ENCODE measurements at places on chromosomes 16 and 17.
A peak's percentile ranks its signal among the peaks of the same experiment; 100 is the strongest.

DNA sequence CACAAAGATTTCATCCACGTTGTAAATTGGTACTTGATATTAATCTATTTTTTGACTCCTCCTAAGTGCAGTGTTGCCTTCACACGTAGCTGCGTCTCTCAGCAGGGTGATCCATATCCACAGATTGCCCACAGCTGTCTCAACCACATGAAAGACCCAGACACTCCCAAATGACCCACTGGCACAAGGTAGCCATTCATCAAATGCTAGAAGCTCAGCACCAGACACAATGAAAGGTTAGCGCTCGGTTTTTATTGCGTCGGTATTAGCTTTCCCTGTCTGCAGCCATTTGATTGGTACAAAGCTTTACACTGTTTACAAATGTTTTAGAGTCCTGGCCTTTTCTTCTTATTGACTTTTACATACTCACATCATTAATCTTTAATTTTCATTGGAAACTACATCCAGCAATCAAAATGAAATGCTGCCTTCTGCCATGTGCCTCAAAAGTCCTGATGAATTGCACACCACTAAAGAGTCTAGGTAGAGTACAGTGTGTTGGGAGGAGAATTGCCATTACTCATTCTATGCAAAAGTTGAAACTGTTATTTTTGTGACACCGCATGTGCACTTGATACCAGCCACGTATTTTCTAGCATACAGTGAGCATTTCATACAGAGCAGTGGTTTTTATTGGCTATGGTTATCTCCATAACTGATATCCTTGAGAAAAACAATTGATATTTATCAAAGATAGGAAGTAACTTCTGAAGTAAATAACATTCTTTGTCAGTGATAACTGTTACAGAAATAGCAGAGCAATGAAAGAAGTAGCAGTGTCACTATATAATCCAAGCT lies 127.3 kb upstream of the NUDT7 start:
- no peak for DNase-seq

GRCh38 chr16:81457326-81458133 lies 12.9 kb downstream of the CMIP start:
- no peak for DNase-seq

DNA sequence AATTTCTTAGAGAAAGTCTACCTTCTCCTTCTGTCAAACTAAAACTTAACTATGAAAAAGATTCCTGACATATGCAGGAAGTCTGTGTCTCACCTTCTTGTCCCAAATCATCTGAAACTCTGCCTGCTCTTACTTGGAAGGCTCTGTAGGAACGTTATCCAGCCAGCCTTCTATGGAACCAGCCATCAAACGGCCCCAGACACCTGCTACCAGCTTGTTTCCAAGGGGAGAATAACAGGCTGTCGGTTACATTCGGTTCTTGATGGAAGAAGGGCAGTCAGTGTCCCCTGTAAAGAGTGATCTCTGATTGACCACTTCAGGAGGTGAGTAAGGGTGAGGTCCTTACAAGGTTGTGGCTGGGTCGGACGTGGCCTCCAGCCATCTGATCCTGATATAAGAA lies 1.7 kb downstream of the ADAMTS18 start:
- DNase-seq = no peak

DNA sequence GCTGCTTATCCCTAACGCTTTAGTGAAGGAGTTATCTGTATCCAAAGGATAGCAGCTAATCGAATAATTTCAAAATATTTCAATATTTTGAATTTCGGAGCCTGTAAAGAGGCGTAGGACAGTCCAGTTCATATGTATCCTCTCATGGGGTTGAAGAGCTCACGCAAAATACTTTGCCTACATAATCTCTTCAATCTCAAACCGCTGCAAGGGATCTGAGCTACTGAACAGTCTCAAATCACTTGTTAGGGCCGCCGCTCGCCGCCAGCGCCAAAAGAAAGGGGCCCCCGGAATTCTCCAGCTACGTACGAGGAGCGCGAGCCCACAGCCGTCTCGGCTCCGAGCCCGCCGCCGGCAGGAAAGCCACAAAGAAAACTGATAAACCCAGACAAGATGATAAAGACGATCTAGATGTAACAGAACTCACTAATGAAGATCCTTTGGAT lies 601 bp upstream of the RFWD3 start:
- no peak for DNase-seq

DNA sequence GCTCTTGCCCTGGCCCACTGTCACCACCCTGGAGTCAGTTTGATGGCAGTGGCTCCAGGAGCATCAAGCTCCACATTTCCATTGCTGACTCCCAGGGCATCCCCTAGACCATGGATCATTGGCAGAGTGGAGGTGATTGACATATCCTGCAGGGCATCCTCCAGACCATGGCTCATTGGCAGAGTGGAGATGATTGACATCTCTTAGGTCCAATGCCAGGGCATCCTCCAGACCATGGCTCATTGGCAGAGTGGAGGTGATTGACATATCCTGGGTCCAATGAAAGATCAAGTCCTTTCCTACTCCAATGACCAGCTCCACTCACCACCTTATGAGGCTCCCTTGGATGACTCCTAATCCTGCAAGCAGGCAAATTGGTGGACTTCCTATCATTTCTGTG lies 174.3 kb upstream of the NLRP1 start:
- no peak for DNase-seq

DNA sequence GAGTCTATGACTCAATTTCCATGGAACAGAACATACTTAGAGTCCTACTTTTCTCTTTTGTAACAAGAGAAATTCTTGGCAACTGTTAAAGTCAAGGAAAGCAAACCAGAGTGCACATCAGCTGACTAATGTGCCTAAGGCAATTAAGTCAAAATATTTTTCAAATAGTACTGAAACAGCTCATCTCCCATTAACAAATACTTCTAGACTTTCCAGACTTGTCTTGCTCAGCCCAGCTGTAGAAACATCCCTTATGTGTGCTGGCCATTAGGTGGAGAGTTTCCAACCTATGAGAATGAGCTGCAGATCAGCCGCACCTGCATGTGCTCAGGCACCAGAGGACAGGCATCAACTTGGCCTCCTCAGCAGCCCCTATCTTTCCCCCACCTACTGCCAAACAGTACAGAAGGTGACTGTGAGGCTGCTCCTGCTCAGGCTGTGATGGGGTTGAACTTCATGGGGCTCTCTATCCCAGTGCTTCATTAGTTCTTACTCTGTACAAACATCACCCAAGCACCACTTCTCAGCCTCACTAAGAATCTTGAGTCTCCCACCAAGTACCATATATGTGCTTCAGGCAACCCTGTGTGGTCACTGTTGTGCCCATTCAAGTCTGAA lies 32.2 kb downstream of the TEX2 start:
- no peak for DNase-seq

- no peak for DNase-seq
Measured at GRCh38 chr16:51035711-51036110, 115.4 kb downstream of the SALL1 start.

GRCh38 chr17:42111265-42111636 lies 1.3 kb downstream of the DHX58 start:
- DNase-seq = no peak

GRCh38 chr16:51807551-51807950 lies 656.5 kb upstream of the SALL1 start:
- DNase-seq = no peak

DNA sequence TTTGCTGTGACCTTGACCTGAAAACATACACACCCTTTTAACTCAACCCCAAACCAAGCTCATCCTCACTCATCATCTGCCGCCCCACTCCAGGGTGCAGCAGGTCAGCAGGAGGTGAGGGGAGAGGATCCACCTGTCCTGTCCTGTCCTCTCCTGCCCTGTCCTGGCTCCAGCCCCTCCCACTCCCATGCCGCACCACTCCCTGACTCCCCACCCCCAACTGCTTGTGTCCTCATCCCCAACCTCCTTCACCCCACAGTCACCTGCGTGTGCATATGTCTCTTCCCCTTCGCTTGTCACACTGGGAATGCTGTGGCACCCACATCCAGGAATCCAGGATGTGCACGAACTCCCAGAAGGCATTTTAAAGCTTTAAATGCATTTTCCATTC lies 15.6 kb downstream of the NGFR start:
- no peak for DNase-seq

- DNase-seq = no peak
Measured at GRCh38 chr17:37490022-37490587, 414 bp downstream of the DUSP14 start.

- DNase-seq = no peak
Measured at GRCh38 chr17:44793885-44794842, 35.4 kb downstream of the ADAM11 start.

- no peak for DNase-seq
Measured at GRCh38 chr16:46884513-46885293, 541 bp downstream of the GPT2 start.

GRCh38 chr16:87138738-87139267 lies 178.4 kb downstream of the C16orf95 start:
- no peak for DNase-seq

DNA sequence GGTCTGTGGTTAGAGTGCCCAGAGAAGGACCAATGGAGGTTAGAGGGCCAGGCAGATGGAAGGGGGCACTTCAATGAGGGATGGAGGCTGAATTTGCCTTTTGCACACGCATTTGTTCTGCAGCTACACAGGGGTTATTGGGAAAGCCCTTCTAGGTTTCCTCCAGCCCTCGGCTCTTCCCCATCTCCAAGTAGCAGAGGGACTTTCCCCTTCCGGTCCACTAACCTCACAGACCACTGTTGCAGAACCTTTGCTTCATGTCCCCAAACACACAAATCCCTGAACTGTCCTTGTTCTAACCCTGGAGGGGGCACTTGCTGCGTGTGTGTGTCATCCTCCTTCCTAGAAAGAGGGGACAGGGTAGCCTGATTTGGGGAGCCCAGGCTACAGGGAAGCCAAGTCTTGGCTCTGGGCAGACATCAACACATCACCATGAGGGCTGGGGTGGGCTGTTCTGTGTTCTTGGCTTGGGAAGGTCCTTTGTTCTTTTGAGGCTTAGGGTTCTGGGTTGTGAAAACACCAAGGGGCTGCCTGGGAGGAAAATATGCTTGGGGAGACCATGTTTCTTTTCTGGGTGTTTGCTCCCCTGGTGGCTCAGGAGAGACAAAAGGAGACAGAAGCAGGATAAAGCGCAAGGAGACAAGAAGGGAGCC lies 7.3 kb upstream of the NR1D1 start:
- DNase-seq = no peak

DNA sequence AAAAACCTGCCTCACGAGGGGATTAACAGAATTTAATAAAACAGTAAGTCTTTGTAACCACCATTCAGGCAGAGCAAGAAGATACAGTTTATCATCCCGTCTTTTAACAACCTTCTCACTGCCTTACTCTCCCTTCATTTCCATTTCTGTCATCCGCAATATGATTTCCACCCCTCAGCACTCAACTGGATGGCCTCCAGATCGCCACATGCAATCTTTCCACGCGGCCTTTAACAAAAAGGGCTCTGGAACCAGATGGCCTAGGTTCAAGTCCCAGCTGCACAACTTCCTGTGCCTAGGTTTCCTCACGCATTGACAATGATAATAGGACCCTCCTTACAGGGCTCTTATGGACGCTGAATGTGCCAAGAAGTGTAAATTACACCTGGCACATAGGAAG lies 103.6 kb downstream of the GAS7 start:
- no peak for DNase-seq

DNA sequence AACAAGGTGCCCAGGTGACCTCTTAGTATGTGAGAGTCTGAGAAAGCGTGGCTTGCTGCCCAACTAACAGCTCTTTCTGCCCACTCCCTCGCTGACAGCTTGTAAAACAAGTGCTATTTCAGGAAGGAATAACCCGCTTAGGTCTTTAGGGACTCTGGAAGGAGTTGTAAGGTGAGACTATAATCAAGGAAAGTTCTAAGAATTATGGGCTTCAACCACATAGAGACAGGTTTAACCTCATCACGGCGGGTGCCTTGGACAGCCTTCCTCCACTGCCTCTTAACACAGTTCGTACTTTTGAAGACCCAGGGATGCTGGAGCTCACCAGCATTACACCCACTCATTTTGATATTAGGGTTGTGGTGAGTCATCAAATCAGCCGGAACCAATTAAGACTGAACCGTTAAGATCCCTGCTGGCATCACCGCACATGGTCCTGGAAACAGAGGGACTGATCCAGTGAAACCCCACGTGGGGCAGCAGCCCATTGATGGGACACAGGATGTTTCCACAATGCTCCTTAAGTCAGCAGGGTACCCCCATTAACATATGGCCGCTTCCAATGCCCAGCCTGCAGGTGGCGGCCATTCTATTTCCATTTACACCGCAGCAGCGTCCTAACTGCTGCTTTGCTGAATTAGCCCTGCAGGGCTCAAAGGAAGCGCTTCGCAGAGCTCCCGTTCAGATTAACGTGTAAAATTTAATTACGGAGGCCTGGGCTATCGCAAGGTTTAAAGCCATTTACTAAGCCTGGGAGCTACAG lies 176.6 kb upstream of the SDK2 start:
- no peak for DNase-seq

- DNase-seq = no peak
Measured at GRCh38 chr16:54945063-54945462, 14.4 kb downstream of the IRX5 start.

GRCh38 chr17:9924735-9925191 lies 19.7 kb upstream of the RCVRN start:
- peak; percentile 69 for DNase-seq

DNA sequence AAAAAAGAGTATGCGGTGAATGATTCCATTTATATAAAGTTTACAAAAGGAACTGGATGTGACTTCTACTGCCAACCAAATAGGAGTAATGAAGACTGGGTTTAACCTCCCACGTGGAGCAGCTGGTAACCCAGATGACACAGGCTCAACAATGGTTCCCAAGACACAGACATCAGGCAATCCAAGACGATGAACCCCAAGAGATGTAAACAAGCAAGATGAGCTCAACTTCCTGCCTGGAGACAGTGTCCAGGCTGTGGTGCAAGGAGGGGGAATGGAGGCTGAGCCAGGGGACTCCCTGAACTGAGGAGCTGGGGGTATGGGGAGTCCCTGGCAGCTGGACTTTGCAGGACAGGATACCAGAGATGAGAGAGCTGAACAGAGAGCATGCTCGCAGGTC lies 104.7 kb downstream of the LITAF start:
- no peak for DNase-seq

DNA sequence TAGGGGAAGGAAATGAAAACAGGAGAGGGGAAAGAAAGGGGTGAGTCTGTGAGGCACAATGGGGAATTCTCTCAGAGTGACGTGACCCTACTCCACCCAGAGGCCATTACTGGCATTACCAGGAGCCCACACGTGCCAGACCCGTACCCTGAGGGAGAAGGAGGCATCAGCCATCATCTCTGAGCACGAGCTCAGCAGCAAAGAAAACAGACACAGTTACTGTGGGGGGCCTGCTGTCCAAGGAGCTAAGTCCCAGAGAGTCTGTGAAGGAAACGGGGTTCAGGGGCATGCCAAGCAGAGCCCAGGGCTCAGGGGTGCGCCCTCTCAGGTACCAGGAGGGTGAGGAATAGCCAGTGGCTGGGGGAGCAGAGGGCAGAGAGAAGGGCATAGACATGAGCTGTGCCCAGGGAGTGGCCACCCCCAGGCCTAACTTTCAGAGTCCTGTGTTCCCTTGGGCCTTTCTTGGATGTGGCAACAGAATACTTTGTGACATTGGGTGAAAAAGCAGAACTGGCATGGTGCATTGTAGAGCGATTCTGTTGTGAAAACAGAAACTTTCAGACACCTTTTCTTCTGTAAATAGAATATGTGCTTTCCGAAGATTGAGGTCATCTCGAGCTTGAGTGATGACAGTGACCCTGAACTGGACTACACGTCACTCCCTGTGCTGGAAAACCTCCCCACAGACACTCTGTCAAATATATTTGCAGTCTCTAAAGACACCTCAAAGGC lies 11.3 kb downstream of the TAF1C start:
- no peak for DNase-seq
